ENCODE measurements at places on chromosomes 11 and 22.

DNA sequence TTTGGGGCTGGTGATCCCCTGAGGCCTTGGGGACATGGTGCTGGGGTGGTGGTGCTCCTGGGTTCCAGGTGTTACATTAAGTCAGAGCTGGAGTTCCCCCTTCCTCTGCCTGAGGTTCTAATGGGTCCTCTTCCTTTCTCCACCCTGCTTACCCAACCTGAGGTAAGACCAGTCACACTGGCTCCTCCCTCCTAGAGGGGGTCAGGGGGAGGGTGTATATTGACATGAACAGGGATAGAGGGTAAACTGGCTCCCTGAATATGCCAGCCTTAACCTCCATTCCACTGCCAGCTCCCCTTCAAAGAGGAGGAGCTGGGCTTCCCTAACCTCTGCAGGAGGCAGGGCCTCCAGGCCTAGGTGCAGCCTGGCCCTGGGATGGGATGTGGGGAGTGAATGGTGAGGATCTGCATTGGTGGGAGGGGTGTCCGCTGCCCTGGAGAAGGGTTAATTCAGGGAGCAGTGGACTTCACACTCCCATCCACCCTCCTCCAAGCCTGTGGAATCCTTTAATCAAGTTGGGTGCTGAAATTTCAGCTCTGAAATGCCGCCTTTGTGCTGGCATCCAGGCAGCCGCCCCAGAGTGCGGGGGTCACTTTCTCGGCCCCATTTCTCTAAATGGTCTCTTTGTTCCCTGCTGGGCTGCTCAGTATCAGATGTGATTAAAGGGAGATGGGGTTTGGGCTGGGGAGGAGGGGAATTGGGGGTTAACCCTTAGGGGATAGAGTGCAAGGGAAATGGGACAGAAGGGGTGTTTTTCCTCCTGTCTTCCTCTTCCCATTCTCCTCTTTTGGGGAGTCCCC, 15.2 kb downstream of the POLR2F start:
- DNase-seq, result no peak

DNA sequence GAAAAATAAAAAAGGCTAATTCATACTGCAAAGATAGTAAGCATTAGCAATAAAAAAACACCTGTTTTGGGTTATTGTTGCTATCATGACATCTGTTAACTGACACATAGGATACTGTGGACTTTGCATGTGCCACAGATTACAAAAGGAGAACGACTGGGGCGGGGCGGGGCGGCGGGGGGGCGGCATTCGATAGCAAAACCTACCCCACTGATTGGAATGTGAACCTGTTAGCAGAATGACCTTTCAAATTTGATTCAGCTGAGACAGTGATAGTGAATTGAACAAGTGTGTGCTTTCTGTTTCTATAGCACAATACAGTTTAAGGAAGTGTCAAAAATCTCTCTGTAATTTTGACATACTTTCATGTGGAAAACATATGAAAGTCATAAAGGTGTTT, 14.9 kb downstream of the MMP20 start:
- no peak for DNase-seq

- DNase-seq, result no peak
These were observed 1.3 kb downstream of the ABTB2 start for GRCh38 chr11:34356576-34356912.

- DNase-seq, result no peak
These were observed 118.9 kb upstream of the LMO1 start for GRCh38 chr11:8382436-8383053.

DNA sequence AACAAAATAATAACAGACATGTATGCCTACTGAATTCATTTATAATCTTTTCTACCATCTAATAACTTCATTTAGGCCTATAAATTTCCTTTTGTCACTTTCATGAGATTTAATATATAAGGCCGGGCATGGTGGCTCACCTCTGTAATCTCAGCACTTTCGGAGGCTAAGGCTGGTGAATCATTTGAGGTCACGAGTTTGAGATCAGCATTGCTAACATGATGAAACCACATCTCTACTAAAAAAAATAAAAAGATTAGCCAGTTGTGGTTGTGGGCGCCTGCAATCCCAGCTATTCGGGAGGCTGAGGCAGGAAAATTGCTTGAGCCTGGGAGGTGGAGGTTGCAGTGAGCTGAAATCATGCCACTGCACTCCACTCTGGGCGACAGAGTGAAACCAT, 14.2 kb upstream of the NTM start:
- DNase-seq, result no peak

- no peak for DNase-seq
These were observed 197.0 kb downstream of the PGR start for GRCh38 chr11:100932474-100933100.

GRCh38 chr11:69344570-69345145, 50.7 kb downstream of the MYEOV start:
- DNase-seq, result no peak

GRCh38 chr11:85582111-85582510, 45.0 kb downstream of the DLG2 start:
- no peak for DNase-seq

- DNase-seq, result no peak
These were observed at the start of gene PRSS23 for GRCh38 chr11:86800076-86800959. Gene PRSS23, plus strand, starts transcription at chr11:86800542. Its CDS starts 7,102 bp downstream, at chr11:86807644.

GRCh38 chr11:92859156-92859690, 110.2 kb upstream of the MTNR1B start:
- no peak for DNase-seq

DNA sequence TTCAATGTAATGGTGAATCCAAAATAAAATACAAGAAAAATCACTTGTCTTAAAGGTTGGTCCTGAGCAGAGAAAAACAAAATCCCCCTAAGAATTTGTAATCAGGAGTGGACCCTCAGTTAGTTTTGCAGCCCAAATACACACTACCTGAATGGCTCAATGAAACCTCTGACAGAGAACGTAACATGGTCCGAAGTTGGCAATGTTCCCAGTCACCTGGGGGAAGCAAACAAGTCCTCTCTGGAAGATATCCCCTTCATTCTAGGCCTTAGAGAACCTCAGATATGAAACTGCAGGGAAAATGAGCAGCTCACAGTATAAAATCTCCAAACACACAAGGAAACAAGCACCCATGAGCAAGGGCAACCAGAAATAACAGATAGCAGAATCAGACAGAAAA, 58.2 kb downstream of the MORC2 start:
- no peak for DNase-seq

DNA sequence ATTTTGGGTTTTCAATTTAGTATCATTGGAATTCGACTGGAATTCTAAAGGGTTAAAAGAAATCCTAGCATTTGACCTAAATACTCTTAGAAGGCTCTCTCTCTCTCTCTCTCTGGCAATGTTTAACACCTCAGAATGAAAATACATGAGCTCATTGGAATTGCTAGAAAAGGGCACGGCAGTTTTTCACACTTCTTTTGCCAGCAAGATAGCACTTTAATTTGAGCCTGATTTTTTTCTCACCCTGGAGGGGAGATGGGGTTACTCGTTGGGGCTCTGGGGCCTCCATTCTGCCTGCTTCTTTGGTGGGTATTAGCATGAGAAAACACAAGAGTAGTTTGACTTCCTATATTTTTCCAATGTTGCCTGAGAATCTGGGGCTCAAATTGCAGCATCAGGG, 22.8 kb upstream of the CLMP start:
- no peak for DNase-seq

DNA sequence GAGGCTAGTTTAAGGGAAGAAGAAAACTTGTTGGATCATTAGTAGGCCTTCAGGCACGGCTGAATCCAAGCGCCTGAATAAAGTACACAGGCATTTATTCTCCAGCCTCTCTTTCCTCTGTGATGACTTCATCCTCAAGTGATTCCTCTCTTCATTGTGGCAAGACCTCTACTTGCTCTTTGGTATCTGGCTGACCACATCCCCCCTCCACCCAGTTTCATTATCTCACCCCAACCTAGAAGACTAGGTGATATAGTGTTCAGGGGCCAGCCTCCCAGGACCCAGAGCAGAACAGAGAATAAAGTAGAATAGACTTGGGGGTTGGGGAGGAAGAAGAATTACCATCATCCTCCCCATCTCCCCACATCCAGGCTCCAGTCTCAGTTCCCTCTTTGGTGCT, 189.3 kb downstream of the MIAT start:
- DNase-seq, result no peak

DNA sequence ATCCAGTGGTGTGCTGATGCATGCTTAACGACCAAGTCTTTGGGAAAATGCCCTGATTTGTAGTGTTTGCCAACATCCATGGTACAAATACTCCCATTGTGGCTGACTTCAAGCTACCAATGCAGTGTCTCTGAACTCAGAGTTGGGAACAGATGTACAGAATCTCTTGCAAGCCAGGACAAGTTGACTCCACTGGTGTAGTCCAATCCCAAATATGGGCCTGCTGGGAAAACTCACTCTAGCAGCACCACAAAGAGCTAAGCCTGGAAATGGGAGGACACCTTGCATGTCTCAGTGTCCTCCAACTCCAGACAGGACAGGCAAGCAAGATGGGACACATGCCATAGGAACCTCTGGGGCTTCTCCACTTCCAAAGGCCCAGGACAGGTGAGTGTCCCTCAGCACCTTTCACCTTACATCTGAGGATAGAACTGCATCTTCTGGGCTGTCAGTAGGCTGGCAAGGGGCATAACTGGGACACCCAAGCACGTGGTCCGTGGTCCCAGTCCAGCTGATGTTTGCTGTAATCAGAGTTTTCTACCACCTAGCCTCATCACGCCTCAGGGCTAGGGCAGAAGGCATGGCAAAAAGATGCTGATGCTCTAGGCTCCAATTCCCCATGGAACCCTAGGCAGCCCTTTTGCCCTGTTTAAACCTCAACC, 6.5 kb downstream of the LMO1 start:
- no peak for DNase-seq

- DNase-seq, result no peak
These were observed 86.5 kb upstream of the CLDN5 start for GRCh38 chr22:19610518-19611253.

DNA sequence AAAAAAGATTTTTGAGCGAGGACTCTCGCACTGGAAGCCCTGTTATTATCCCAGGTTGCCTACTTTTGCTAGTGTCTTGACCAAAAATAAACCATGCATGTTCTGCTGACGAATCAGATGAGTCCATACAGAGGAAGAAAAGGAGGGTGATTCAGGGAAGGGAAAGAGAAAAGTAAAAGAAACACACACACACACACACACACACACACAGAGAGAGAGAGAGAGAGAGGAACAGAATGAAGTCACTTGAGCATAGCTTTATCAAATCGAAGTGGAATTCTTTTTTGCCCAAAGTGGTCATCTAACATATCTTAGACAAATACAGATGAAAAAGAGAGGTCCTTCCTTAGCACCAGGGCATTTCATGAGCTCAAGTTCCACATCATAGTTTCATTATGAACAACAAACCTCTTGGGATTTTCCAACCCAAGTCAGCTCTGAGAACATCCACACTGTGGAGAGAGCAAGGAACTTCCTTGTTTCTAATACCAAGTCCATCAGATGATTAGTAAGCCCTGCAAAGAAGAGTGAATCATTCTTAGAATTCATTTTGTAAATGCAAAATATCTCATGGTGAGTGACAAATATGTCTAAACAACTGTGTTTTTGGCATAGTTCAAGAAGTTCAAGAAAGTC, 7.7 kb upstream of the MMP12 start:
- no peak for DNase-seq

GRCh38 chr22:33766091-33766490, 154.2 kb downstream of the LARGE1 start:
- no peak for DNase-seq

- peak; percentile 14 for DNase-seq
These were observed 1.1 kb downstream of the CAVIN3 start for GRCh38 chr11:6319001-6319703.

GRCh38 chr11:15835788-15836411, 520.4 kb downstream of the SOX6 start:
- no peak for DNase-seq

GRCh38 chr11:133175103-133175502, 357.2 kb downstream of the OPCML start:
- DNase-seq, result no peak

DNA sequence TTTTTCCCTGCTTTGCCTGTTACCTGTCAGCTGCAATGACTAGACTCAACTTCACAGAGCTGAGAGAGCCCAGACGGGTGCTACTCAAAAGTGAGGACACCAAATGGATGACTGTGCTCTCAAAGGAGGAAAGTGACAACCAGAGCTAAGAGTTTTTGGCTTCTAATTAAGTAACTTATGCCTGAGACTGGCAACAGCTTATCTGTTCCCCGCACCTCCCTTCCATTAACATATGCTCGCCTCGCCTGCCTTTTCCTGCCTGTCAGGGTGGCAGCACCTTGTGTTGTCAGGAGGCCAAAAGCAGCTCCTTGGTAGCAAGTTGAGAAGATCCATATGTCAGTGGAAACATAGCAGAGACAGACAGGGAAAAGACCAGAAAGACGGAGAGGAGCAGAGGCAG, 573.9 kb upstream of the KIRREL3 start:
- no peak for DNase-seq

DNA sequence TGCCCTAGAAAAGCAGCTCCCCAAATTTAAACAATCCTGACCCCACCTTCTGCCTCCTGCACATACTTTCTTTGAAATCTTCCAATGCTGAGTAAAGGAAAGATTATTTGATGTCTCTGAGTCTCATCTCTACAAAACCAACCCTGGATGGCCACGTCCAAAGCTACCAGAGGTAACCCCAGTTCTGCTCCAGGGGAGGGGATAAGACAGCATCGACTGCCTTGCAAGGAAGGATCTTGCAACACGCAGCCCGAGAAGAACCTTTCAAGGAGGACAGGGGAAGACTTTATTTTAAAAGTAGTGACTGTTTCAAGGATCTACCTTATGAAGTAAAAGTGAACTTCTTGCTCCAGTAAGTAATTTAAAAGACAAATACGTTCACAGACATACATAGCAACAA, 66.5 kb upstream of the TMEM45B start:
- DNase-seq, result no peak

- no peak for DNase-seq
These were observed 40.8 kb downstream of the TBC1D22A start for GRCh38 chr22:46803031-46803880.

DNA sequence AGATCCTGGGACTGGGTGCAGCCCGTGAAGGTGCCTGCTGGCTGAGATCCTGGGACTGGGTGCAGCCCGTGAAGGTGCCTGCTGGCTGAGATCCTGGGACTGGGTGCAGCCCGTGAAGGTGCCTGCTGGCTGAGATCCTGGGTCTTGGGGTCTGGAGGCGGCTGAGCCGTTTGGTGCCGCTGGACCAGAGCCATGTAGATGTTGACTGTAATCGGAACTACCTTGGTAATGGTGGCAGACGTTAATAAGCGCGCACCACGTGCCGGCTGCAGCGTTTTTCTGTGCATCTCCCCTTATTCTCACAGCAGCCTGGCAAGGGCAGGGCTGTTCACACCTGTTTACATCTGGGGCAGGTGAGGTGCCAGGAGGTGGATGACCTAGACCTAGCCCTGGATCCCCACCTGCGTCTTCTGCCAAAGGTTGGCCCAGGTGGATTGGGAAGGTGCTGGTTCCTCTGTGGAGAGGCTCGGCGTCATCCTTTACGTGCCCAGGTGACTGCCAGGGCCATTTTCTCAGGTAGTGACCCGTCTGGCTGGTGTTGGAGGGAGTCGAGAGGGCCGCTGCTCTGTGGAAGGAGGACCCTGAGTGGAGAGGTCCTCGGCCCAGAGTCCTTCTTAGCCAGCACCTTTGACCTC, 382.5 kb downstream of the TBC1D22A start:
- no peak for DNase-seq

Measured in left renal pelvis (tissue), 4 donors.